ENCODE measurements at places on chromosomes 12 and 14.

DNA sequence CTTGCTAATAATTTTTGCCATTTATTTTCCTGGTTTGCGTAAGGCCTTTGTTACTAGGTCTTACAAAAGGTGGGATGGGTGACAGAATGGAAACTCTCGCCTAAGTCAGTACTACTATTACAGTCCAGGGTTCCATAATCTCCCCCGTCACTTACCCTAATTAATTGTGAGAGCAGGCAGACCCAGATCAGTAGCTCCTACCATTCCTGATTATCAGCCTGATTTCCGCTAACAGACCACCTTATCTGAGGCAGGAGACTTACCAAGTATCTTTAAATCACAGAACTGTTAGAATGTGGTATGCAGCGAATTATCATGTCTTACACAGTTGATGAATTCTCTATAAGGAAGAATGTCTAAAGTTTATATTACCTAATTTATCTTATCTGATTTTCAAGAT is 234.7 kb downstream of the FOXN3 start:
- no peak for DNase-seq

GRCh38 chr14:78978896-78979295 is 808.7 kb downstream of the NRXN3 start:
- DNase-seq = no peak

DNA sequence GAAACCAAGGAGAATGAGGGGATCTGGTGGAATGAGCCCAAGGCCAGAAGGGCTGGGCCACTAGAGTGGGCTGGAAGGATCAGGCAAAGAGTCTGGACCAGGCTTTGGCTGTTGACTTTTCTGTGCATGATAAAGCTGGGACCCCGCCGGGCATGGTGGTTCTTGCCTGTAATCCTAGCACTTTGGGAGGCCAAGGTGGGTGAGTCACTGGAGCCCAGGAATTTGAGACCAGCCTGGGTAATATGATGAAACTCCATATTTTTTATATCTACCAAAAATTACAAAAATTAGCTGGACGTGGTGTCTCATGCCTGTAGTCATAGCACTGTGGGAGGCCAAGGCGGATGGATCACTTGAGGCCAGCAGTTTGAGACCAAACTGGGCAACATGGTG is 393 bp upstream of the KLHL33 start:
- DNase-seq = no peak

GRCh38 chr14:73262427-73263183 is 25.3 kb downstream of the PAPLN start:
- no peak for DNase-seq

- no peak for DNase-seq
These were observed 6.8 kb upstream of the CHD4 start for GRCh38 chr12:6613776-6614512.

- no peak for DNase-seq
These were observed 857 bp downstream of the ETNK1 start for GRCh38 chr12:22625762-22626294.

DNA sequence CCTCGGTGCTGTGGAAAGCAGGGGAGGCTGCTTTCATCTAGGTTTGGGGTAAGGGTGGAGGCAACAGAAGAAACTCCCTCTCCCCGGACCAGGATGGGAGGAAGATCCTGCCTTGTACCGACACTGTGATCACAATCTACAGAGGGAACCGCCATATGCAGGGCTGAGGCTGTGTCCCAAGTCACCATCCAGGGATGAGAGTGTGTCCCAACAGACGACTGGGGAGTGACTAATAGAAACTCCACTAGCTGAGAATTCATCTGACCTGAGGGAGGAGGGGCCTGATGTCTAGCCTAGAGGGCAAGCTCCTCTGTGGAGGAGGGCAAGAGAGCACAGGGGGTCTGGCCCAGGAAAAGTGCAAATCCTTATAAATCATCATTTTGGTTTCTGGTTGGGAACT is 172.4 kb downstream of the CALM1 start:
- no peak for DNase-seq

GRCh38 chr12:25295361-25295760 is 44.6 kb upstream of the KRAS start:
- DNase-seq = no peak

- DNase-seq = peak; percentile 40
These were observed 9.9 kb downstream of the PMEL start for GRCh38 chr12:55955800-55956508.

GRCh38 chr12:65123435-65124063 is 2.4 kb upstream of the WIF1 start:
- DNase-seq = no peak

- DNase-seq = no peak
These were observed at the start of gene NOVA1 for GRCh38 chr14:26597589-26598080. TSS of gene NOVA1 (minus strand) at chr14:26598033. CDS start at chr14:26597436, 597 bp downstream.

DNA sequence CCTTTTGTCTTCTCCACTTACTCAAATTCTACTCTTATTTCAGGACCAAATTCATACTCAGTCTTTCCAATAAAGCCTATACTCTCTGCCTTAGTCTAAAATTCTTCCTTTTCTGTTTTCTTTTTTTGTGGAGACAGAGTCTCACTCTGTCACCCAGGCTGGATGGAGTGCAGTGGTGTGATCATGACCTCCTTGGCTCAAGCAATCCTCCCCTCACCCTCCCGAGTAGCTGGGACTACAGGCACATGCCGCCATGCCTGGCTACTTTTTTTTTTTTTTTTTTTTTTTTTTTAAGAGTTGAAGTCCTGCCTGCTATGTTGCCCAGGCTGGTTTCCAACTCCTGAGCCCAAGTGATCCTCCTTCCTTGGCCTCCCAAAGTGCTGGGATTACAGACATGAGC is 11.9 kb downstream of the SRP54 start:
- DNase-seq = no peak
